GM04504 (cell line): ENCODE measurements at places on chromosomes 11 and 22.

GRCh38 chr11:123330071-123330470 lies 100.0 kb upstream of the GRAMD1B start:
- DNase-seq: no peak

DNA sequence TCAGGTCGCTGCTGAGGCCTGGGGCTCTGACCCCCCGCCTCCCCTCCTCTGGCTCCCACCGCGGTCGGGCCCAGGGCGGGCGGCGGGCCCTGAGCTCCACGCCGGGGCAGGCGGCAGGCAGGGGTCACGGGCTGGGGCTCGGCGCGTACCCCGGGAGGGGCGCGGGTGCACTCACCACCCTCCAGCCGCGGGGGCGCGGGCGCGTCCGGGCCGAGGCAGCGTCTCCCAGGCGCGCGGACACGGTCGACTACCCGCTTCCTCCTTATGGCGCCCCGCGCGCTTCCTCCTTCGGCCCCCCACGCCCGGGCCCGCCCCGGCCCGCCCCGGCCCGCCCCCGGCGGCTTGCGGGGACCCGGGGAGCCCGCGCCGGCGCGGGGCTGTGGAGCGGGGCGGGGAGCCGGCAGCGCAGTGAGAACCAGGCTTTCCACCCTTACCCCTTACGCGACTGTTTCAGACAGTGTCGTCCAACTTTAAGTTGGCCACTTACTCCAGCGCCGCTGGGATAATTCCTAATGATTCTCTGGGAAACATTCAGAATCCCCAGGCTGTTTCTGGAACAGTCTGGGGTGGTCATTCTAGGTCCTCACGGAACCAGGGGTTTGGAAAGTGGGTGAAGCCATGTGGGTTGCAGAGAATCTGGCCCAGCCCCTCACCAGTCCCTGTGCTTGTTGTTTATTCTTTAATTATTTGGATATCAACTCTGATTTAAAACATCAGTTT lies at the start of gene BID:
TSS of gene BID (minus strand) at position 264 of the 720 bp plus-strand sequence. CDS start 24,353 bp downstream, outside the sequence.
- DNase-seq: no peak

- DNase-seq: peak; percentile 24
These were observed 265.5 kb upstream of the NARS2 start for GRCh38 chr11:78840200-78840599.

- DNase-seq: no peak
These were observed 372.1 kb downstream of the FAT3 start for GRCh38 chr11:92596596-92597317.

DNA sequence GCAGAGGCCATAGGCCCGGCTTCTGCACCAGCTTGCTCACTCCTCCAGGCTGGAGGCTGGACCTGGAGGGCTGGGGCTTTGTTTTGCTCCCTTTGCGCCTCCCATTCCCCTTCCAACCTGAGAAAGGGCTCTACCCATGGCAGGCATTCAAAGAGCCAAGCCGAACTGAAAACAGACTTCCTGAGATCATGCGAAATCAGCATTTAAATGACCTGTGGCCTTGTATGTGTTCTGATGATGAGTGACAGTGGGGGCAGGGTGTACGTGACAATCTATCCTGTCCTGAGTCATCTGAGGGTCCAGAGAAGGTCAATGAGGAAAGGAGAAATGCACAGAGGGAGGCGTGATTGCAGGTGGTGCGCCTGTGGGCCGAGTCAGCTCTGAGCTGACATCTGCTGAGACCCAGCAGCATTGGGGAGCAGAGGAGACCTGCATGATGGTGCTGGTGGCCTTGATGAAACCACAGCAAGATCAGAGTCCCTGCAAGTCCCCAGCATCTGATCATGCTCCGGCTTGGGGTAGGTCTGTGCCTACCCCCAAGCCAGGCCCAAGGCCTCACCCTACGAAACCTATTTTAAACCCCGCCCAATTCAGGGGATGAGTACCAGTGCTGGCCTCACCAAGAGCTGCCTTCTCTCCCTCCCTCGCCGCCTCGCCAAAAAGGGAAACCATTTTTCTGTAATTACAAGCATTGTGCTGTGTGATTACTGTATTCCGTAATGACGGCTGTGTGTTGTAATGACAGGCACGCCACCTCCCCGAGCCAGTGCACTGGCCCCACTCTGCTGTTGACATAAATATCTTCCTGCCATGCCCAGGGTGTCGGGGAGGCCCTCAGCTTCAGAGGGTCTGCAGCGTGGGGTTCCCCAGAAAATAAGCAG lies 95.2 kb upstream of the ANO1 start:
- no peak for DNase-seq

GRCh38 chr11:15720460-15720859 lies 605.7 kb downstream of the INSC start:
- DNase-seq: no peak

DNA sequence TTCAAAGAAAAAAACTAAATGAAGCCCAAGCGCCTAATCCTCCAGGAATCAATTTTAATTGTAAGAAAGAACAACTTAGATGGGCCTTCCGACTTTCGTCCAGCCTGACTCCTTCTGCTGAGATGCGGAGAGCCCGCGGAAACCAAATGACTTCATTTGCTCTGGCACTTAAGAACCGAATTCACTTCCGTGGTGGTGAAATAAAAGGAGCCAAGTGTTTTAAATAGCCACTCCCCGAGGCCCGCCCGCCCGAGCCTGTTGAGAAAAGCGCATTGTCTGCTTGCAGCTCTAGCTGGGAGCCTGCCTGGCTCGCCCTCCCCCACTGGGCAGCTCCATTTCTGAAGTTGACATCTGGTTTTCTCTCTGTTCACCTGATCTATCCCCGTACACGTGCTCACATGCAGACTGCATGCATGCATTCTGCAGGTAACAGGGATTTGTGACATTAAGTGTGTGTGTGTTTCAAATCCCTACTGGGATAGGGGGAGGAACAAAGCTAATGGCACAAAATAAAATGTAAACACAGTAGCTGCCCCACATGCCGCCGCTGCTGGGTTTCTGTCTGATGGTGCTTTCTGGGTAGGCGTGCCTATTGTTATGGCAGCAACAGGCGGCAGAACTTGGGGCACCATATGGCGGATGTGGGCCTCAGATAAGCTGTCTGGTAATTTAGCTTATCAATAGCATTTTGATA lies 6.2 kb downstream of the TEAD1 start:
- DNase-seq: peak; percentile 76

GRCh38 chr22:32281072-32281471 lies 25.9 kb upstream of the SLC5A4 start:
- DNase-seq: peak; percentile 3

GRCh38 chr22:24952837-24953383 lies 394 bp downstream of the KIAA1671 start:
- no peak for DNase-seq

DNA sequence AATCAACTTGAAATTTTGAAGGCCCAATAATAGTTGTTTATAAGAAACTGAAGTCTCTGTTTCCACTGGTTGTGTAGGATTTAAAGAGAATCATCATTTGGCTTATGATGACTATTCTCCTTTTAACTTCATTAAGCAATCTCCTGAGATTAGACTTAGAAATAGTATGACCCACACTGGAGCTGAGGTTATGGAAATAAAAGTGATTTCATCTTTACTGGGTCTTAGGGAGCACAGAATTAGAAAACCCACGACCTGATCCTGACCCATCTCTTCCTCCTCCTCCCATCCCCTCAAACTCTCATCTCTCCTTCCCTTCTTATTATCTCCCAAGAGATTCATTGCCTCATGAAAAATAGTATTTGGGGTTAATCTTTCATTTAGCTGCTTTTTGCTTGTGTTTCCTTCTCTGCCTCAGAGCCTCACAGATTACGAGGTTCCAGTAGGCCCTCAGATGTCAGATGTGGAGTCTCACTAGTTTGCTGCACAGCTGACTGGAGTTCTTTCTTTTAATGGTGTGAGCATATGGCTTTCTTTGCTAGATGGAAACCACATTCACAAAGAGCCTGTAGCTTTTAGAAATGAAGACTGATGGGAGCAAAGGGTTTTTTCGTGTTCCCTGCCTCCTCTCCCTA lies 85.0 kb downstream of the ALX4 start:
- DNase-seq: no peak

DNA sequence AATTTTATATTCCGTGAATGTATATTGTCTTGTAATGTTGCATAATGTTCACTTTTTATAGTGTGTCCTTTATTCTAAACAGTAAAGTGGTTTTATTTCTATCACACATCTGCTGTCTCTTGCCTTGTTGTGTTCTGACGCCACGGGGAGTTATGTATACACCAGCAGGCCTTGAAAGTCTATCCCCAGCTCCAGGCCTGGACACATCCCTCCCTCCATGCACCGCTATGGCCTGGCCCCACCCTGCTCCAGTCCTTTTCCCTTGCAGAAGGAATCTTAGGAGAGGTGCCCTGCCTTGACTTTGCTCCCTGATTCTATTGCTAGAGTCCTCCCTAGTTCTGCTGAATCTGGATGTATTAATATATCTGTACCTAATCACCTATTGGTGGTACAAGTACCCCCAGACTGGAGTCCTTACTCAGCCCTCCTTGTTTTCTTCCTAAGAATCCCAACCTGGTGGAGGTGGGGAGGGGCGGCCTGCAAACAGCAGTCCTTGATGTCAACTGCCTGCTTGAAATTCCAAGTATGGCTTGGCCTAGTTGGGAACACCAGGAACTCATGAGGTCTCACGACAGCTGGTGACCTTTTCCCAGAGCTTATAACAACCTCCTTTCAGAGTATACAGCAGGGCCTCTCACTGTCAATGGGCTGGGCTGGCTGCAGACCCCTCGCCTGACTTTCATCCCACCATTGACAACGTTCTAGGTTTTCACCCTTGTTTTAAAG lies 61.6 kb downstream of the TIMP3 start:
- DNase-seq: no peak

- no peak for DNase-seq
These were observed 5.6 kb upstream of the GLYATL1 start for GRCh38 chr11:58933661-58934060.

GRCh38 chr22:24302591-24302990 lies 32.0 kb downstream of the SPECC1L start:
- DNase-seq: no peak

DNA sequence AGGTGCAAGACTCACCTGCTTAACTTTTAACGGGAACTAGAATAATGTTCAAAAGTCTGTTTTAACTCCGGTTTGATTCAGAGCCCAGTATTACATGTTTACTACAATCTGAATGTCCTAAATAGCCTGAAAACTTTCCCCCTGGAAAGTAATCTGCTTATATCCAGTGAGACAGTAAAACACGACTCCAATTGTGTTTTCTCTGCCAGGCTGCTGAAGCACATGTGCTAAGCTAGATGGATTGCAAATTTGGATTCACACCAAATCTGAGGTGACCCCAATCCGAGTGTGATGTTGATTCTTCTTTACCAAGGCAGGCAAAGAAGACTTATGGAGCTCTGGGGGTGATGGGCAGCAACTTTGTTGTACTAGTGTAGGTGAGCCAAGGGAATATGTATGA lies 158.7 kb upstream of the PDGFD start:
- no peak for DNase-seq

DNA sequence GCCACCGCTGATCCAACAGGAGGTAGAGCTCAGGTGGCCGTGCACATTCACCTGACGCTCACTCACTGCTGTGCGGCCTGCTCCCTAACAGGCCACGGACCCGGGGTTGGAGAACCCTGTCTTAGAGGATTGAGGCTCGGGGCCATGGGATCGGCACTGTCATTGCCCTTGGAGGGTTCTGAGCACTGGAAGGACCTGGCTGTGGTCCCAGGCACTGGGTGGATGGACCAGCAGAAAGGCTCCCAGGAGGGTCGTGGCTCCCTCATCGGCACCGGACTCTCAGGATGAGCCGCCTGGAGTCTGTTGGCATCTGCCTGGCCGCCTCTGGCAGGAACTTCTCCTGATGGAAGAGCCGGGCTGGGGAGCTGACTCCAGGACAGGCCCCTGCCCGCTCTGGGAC lies 6.5 kb downstream of the KCNQ1 start:
- DNase-seq: no peak

- peak; percentile 48 for DNase-seq
These were observed 33.4 kb upstream of the GLYATL1 start for GRCh38 chr11:58905721-58906547.

DNA sequence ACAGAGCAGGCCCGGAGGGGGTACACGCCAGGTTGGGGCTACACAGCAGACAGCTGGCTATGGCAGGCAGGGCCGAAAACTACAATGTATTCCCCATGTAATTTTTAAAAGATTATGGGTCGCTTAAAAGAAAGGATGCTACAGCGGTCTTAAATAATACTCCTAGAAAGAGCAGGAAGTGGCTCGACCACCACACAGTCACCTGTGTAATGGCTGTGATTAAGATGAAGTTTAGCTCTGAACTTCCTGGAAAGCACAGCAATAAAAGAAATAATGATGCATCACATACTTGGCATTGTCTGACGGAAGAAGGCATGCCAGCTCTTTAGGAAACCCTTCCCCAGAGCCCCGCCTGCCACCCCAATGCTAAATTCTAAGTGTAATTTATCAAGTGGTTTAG lies 32.6 kb downstream of the WNT11 start:
- no peak for DNase-seq

DNA sequence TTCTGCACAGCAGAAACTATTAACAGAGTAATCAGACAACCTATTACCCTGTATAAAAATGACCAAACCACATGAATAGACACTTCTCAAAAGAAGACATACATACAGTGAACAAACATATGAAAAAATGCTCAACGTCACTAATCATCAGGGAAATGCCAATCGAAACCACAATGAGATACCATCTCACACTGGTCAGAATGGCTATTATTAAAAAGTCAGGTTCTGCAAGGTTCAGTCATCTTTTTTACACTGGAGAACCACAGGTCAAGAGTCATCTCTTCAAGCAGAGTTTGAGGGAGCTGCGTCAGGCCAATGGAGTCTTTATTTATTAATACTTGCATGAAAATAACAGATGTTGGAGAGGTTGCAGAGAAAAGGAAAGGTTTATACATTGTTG lies 40.4 kb downstream of the RCN1 start:
- no peak for DNase-seq

DNA sequence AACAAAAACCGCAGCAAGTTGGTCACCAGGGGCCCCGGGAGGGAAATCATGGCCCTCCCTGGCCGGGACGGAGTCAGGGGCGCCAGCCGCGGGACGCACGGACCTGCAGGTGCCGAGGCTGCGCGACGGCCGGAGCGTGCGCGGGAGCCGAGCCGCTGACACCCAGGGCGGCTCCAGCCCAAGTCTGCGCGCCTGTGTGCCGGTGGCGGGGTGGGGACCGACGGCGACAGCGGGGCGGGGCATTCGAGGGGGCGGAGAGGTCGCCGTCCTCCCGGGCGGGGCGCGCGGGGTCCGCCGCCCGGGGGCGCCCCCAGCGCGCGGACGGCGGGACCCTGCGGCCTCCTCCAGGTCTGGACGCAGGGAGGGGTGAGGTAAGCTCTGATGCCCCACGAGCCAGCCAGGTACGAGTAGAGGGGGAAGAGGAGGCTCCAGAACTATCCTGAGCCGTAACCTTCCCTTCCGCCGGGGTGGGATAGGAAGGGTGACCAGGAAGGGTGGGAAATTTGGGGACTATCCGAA lies at the start of gene ESAM:
TSS of gene ESAM (minus strand) at position 186 of the 519 bp plus-strand sequence. CDS start at position 50, 136 bp downstream.
- no peak for DNase-seq

DNA sequence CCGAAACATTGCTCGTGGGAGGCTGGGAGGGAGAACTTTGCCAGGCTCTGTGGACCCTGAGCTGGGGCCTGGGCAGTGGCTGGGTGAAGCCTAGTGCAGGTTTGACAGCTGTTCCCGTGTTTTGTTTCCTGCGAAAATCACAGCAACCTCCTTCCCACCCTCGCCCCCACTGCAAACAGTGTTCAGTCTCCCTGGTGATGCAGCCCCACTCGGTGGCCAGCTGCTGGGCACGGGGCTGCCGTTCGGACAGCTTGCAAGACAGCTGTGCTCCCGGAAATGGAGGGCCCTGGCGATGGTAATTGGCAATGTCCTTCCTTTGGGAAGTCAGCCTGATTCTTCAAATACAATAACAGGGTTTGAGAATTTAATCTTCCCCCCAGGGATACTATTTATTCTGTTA lies 10.4 kb upstream of the GAL start:
- no peak for DNase-seq
